ENCODE measurements at places on chromosomes 3 and 15.

- peak; percentile 23 for DNase-seq
Measured at GRCh38 chr15:53833134-53833624, 73.7 kb upstream of the WDR72 start.

GRCh38 chr15:88465633-88466224, 1.5 kb downstream of the MRPL46 start:
- peak; percentile 42 for DNase-seq

DNA sequence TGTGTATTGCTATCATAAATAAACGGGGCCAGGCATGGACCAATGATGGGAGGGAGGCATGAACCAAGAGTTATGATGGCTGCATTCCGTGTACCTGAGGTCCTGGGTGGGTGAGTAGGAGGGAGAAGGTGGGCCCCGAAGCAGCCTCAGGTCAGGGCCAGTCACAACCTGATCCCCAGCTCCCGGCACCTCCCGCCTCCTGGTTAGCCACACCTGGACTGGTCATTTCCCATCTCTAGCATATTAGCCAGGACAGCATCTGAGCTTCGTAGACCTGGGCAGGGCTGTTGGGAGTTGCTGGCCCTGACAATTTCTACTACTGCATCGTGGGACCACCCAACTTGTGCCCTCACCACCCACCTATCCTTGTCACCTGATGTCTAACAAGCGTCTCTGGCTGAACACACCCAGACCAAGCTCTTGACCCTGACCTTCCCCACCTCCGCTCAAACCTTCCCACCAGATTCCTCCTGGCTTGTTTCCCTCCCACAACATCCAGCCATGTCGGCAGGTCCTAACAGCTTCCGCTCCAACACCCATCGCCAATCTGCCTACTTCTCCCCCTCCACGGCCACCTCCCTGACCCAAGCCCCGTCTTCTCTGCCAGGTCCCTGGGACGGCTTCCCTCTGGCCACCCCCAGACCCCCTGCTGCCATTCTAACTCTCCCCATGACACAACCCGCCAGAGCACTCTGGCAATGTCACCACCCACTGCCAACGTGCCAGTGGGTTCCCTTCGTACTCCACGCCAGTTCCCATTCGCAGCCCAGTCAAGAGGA, 133.8 kb upstream of the IQSEC1 start:
- DNase-seq, result no peak

- DNase-seq, result no peak
Measured at GRCh38 chr3:162094301-162094700, 597.7 kb downstream of the OTOL1 start.

GRCh38 chr15:31353931-31354330, 27.3 kb downstream of the KLF13 start:
- no peak for DNase-seq

DNA sequence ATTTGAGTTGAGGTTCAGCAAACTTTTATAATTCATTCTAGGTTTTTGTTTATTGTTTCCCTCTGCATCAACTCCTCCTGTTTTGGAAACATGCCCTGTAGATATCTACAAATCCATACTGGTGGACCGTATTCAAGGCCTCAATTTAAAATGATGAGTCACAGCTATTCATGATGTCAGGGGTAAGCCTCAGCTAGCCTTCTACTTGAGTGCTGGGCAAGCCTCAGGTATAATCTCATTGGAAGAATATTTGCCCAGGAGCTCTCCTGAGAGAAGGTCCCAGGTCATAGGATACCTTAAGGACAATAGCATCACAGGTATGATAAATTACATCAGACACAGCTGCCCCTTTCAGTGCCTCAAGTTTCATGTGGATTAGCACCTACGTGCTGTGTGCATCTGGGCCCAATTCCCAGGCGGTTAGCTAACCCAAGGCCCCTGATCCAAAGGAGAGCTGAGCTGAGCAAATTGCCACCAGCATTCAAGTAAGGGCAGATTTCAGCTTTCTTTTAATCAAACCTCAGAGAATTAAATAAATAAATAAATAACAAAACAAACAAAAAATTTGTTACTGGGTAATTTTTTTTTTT, 87.5 kb downstream of the KCNMB2 start:
- DNase-seq, result peak; percentile 59

GRCh38 chr3:185153171-185153771, 411 bp upstream of the C3orf70 start:
- DNase-seq, result no peak

- peak; percentile 27 for DNase-seq
Measured at GRCh38 chr3:12342151-12342550, 53.3 kb downstream of the PPARG start.

- no peak for DNase-seq
Measured at GRCh38 chr15:78629031-78629715, 8.4 kb upstream of the CHRNA3 start.

DNA sequence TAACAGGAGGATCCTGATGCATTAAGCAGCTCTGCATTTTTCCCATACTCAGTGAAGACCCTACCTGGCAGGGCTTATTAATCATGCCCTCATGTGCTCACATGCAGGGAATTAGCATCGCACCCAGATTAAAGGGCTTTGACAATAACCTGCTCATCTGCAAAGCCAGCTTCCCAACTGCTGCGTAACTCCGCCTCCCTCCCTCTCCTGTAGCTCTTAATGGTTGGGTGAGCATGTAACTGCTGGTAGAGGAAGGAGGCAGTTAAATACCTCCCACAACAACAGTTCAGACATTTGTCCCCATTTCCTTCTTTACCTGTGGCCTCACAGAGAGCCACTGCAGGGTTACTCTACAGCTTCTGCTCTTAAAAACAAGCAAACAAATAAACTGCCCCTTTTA, 203.6 kb upstream of the WNT5A start:
- DNase-seq, result no peak

- no peak for DNase-seq
Measured at GRCh38 chr3:16467393-16467792, 46.1 kb downstream of the RFTN1 start.

All from OCI-M1 (cell line).